ENCODE measurements at places on chromosomes 4 and X.

- no peaks in the 10 kb centered on the region for H3K4me1 ChIP-seq
- H3K27me3 ChIP-seq: peaks cover 12% of the 10 kb centered on the region
- no peak overlapping the region for H3K27ac ChIP-seq
These were observed 48.6 kb downstream of the DCLK2 start for GRCh38 chr4:150126864-150127203.

DNA sequence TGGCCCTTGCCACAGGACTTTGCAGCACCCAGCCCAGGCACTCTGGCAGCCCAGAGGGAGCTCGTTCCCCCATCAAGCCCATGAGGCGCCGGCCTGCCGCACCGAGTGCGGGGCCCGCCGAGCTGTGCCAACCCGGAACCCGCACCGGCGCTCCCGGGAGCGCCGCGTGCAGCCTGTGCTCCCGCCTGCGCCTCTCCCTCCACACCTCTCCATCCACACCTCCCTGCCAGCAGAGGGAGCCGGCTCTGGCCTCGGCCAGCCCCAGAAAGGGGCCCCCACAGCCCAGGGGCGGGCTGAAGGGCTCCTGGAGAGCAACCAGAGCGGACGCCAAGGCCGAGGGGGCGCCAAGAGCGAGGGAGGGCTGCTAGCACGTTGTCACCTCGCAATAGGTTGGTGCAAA, 268.8 kb downstream of the MID1IP1 start:
- H3K27me3 ChIP-seq: peaks cover 5% of the 10 kb centered on the region
- no peaks in the 10 kb centered on the region for H3K36me3 ChIP-seq
- no peak overlapping the region for H3K4me3 ChIP-seq
- no peak for DNase-seq
- no peak overlapping the region for H3K27ac ChIP-seq

DNA sequence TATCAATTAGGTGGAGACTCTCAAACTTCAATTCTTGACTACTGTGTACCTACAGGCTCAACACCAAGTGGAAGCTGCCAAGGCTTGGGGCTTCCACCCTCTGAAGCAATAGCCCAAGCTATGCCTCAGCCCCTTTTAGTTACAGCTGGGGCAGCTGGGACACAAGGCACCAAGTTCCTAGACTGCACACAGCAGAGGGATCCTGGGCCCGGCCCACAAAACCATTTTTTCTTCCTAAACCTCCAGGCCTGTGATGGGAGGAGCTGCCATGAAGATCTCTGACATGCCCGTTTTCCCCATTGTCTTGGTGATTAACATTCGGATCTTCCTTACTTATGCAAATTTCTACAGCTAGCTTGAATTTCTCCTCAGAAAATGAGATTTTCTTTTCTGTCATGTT, 3.4 kb upstream of the UGDH start:
- H3K36me3 ChIP-seq: peaks cover 31% of the 10 kb centered on the region
- no peak for DNase-seq
- H3K27ac ChIP-seq: no peak overlapping the region
- no peak overlapping the region for H3K4me3 ChIP-seq

DNA sequence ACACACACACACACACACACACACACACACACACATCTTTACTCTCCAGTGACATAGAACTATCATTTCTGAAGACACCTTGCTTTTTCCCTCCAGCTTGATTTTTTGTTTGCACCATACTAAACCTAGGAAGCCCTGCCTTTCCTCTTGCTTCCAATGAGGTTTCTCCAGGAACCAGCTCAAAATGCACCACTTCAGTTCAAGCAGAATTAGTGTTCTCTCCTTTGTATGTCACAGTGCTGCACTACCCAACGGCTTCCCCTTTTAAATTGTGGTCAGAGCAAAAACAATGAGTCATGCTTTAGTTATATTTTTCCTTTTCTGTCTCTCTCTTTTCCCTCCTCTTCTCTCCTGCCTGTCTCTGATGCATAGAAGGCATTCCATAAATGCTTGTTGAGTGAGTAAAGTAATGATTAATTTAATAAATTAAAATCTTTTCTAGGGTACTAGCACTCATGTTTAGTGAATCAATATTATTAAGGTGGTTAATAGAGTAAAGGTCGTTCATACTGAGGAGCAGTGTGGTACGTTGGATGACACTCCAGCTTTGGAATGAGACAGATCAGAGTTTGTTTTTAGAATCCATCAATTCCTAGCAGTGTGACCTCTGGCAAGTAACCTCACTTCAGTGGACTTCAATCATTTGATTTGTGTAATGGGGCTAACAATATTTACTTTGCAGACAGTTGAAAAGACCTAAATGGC, 5.9 kb downstream of the RTL3 start:
- H3K36me3 ChIP-seq: no peaks in the 10 kb centered on the region
- H3K27ac ChIP-seq: no peak overlapping the region
- DNase-seq: no peak
- H3K27me3 ChIP-seq: no peaks in the 10 kb centered on the region
- no peak overlapping the region for H3K4me3 ChIP-seq

DNA sequence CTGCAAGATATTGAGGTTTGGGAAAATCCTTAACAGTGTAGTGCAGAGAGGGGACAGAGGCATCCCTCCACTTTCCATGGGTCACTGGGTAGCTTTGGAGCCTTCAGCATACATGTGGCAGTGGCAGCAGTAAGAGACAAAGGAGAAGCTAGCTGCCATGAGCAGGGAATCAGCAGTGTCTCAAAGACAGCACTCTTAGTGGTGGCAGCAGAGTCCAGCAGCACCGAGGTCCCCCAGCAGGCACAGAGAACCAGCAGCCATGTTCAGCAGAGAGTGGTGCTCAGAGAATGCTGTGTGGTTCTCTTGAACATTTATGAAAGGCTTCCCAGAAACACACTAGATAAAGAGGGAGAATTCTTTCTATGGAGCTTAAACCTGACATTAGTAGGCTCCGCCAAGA, 308.5 kb downstream of the CENPC start:
- no peak overlapping the region for H3K27ac ChIP-seq
- no peak overlapping the region for H3K4me3 ChIP-seq
- no peak for DNase-seq
- no peaks in the 10 kb centered on the region for H3K27me3 ChIP-seq
- H3K4me1 ChIP-seq: no peaks in the 10 kb centered on the region

GRCh38 chrX:110795645-110796406, at the start of gene CHRDL1:
TSS of gene CHRDL1 (minus strand) at chrX:110795817. CDS start at chrX:110792181, 3,636 bp downstream.
- no peak within 1 kb of the TSS for H3K4me3 ChIP-seq
- no peak for DNase-seq
- H3K36me3 ChIP-seq: no peaks in the 10 kb centered on the region
- H3K27me3 ChIP-seq: peaks cover 7% of the 10 kb centered on the region

DNA sequence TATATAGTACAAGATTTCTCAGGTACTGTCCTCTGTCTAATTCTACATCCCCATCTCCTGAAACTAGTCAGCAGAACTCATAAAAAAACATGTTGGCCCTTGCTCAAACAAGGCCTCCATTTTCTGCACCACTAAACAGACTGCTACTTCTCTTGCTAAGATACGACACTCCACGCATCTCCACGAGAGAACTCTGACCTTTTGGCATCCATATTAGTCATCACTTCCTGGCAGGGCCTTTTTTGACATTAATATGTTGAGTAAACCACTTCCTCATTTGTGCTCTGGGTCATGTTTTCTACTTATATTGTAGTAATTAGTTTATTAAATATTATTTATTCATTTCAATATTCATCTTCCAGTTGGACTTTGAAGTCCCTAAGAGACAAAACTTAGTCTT, 65.6 kb downstream of the DCAF8L1 start:
- H3K36me3 ChIP-seq: no peaks in the 10 kb centered on the region
- H3K4me1 ChIP-seq: no peaks in the 10 kb centered on the region

- no peaks in the 10 kb centered on the region for H3K27me3 ChIP-seq
- H3K4me3 ChIP-seq: no peak overlapping the region
- H3K36me3 ChIP-seq: no peaks in the 10 kb centered on the region
- no peak for DNase-seq
These were observed 187.1 kb upstream of the C1QTNF7 start for GRCh38 chr4:15240764-15241163.

GRCh38 chrX:10509397-10509796, 111.0 kb downstream of the MID1 start:
- no peak for DNase-seq
- no peaks in the 10 kb centered on the region for H3K4me1 ChIP-seq
- no peaks in the 10 kb centered on the region for H3K36me3 ChIP-seq
- no peak overlapping the region for H3K4me3 ChIP-seq

DNA sequence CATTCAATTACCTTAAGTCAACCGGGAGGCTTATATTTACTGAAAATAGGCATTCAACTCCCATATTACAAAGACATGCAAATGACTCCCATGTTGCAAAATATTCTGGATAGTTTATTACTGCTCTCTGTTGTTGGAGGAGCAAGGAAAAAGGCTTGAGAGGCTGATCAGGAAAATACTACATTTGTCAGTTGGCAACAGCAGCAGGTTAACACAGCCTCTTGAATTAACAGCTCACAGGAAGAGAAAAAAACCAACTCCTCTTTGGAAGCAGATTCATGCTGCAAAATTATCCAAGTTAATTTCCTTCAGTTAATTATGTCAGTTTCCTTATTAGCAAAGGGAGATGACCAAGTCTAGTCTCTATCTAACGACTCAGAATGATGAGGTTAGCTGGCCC, 238.9 kb downstream of the MAML3 start:
- H3K4me1 ChIP-seq: no peaks in the 10 kb centered on the region
- H3K4me3 ChIP-seq: no peak overlapping the region

GRCh38 chrX:6363188-6363587, 134.5 kb upstream of the NLGN4X start:
- H3K4me1 ChIP-seq: no peaks in the 10 kb centered on the region
- DNase-seq: no peak
- H3K36me3 ChIP-seq: no peaks in the 10 kb centered on the region
- no peaks in the 10 kb centered on the region for H3K27me3 ChIP-seq

All from activated CD4-positive, alpha-beta memory T cell treated with anti-CD3 and anti-CD28 coated beads for 36 hours (primary cell).